ENCODE measurements at places on chromosomes 3 and 15.

DNA sequence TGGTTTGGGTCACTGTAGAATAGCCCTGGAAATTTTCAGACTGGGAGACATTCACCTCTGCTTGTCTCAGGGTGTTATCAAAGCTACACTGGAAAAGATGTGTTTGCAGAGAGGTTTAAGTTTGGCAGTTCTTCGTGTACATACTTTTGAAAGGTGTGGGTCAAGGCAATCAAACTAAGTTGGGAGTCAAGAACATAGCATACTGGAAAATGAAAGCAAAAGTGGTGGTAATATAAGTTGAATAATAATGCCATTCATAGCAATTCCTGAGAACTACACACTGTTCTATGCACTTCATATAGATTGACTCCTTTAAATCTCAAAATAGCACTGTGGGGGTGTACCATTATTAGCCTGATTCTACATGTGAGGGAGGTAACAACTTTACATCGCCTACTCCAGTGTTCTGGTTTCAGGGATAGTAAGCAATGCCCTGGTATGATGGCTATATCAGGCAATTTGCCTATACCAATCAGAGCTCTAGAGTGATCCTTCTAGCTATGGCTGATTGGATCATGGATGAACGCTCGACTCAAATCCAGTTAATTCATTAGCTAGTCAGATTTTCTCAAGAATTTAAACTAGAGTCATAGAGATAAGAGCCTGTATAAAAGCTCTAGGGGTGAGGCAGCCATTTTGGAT lies 44.6 kb upstream of the RASGRP1 start:
- DNase-seq = no peak

GRCh38 chr15:72074335-72075060 lies 43.5 kb downstream of the MYO9A start:
- DNase-seq = no peak

DNA sequence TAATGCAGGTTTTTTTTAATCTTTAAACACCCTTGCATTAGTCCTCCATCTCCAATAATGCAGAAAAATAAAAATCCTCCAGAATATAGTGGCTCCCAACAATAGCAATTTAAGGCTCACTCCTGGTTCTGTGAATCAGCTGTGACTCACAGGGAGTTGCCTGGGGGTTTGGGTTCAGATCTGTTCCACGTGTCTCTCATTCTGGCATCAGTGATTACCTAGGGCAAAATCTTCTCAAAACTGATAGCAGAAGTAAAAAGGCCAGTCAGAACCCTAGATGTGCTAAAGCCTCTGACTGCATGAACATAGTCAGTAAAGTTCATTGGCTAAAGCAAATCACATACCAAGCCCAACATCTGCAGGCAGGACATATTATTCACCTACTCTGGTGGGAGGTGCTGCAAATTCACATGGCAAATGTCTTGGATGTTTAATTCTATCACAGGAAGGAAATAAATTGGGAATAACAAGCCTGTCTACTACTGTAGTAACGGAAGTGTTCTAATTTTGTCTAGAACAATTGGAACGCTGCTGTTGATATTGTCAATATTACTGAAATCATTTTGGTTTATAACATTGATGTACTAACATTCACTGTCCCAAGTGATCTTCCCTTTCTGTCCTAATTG lies 364.1 kb upstream of the CNTN4 start:
- DNase-seq = no peak

DNA sequence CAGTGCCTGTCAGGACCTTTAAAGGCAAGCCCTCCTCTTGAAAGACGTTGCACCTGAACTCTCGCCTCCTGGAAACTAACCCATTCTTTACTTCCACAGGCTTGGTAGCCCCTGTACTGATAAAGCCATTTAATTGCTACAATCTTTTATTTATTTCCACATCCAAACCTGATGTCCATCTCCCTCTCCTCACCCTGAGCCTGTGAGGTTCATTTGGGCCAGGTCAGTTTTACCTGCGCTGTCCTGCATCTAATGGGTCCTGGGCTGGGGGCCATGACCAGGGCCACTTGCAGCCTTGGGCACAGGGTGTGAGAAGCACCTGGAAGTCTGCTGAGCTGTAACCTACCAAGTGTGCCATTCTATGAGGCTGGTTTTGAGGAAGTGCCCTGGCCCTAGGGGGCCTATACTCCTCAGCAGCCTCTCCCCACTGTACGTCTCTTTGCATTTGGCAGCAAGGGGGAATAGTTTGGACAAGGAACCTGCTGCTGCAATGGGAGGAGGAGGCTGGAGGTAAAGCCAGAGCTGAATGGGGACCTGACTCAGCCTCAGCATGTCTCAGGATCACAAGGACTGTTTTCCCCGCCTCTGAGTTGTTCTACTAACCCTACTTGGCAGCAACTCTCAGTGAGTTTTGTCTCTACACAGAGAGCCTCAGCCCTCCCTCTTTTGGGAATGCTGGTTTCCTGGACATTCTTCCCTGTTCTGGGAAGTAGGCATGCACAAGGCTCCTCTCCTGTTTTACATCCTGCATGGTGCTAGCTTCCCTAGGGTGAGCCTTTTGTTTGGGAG lies 53.8 kb downstream of the WDR76 start:
- no peak for DNase-seq

GRCh38 chr15:84714821-84715220 lies 1.1 kb downstream of the SEC11A start:
- no peak for DNase-seq

All from activated CD4-positive, alpha-beta T cell treated with anti-CD3 and anti-CD28 coated beads, Interleukin-2, amount 50 U/mL, for 4 hours (primary cell).